ENCODE measurements at places on chromosomes 6 and 20. TPM values are rescaled to one million over a fixed set of nuclear protein-coding genes. Genes with fewer than 3 reads are reported as not detected.

The FAM83C gene
- total RNA-seq = not detected

The LGSN gene
- total RNA-seq = not detected

The PNPLA1 gene
- total RNA-seq = not detected

The SLC17A3 gene
- not detected for total RNA-seq

The LPIN3 gene
- 39.0 TPM for total RNA-seq

The POM121L2 gene
- total RNA-seq = not detected

DNA sequence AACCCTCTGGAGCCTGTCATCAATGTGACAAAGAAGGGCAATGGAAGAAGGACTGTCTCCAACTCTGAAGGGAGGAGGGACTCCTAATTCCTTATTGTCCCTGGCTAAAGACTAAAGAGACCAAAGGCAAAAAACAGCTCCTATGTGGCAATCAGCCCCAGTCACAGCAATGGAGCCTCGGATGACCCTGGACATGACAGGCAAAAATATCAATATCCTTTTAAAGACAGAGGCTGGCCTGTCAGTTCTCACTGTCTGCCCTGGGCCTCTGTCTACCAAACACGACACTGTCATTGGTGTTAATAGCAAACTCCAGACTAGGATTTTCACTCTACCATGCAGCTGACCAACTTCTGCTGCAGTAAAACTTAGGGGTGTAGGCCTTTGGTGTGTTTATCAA lies 38.0 kb upstream of the POU5F1 start:
- peak overlapping the region; percentile 50 for H3K27ac ChIP-seq
- no peak overlapping the region for H3K4me3 ChIP-seq
- H3K27me3 ChIP-seq = no peaks in the 10 kb centered on the region
- peaks cover 9% of the 10 kb centered on the region for H3K4me1 ChIP-seq

DNA sequence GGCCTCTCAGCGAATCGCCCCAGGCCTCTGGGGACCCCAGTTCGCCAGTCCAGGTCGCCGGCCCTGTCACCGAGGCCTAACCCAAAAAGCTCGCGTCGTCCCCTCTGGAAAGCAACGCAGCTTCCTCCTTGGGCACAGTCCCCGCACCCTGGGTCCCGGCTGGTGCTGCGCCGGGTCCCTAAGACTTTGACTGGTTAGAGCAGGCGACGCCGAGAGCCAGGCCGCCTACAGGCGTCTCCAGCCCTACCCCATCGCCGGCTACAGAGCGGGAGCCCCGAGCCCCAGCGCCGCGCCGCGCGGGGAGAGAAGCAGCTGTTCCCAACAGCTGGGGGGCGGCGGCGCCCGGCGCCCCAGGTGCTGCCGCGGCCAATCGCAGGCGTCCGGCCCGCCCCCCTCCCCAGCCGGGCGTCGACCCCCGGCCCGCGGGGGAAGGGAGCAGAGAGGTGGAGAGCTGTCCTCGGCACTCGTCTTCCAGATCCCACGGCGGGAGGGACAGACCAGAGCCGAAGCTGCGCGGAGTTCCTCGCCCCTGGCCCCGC lies 540 bp upstream of the RBM24 start:
- H3K4me3 ChIP-seq = peak overlapping the region; percentile 73
- no peak for DNase-seq
- H3K4me1 ChIP-seq = peaks cover 5% of the 10 kb centered on the region
- H3K36me3 ChIP-seq = no peaks in the 10 kb centered on the region
- no peaks in the 10 kb centered on the region for H3K27me3 ChIP-seq
- peak overlapping the region; percentile 16 for H3K27ac ChIP-seq

DNA sequence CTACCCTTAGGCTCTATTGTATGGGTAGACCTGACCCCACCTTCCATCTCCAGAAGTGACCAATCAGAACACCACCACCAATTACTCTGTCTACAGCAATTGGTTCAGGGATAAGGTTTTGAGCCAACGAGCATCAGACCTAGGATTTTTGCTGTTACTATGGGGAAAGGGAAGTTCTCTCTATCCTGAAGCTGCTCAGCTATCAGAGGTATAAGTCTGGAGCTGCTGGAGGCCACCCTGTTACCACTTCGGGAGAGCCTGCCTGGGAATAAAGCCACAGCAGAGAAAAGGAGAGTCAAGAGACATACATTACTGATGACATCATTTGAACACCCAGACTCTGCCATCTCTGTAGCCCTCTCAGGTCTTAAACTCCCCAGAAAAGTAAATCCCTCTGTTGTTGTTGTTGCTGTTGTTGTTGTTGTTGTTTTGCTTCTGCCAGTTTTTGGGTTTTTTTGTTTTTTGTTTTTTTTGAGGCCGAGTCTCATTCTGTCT lies 94.5 kb downstream of the PREX1 start:
- H3K27me3 ChIP-seq = no peaks in the 10 kb centered on the region
- H3K36me3 ChIP-seq = no peaks in the 10 kb centered on the region

DNA sequence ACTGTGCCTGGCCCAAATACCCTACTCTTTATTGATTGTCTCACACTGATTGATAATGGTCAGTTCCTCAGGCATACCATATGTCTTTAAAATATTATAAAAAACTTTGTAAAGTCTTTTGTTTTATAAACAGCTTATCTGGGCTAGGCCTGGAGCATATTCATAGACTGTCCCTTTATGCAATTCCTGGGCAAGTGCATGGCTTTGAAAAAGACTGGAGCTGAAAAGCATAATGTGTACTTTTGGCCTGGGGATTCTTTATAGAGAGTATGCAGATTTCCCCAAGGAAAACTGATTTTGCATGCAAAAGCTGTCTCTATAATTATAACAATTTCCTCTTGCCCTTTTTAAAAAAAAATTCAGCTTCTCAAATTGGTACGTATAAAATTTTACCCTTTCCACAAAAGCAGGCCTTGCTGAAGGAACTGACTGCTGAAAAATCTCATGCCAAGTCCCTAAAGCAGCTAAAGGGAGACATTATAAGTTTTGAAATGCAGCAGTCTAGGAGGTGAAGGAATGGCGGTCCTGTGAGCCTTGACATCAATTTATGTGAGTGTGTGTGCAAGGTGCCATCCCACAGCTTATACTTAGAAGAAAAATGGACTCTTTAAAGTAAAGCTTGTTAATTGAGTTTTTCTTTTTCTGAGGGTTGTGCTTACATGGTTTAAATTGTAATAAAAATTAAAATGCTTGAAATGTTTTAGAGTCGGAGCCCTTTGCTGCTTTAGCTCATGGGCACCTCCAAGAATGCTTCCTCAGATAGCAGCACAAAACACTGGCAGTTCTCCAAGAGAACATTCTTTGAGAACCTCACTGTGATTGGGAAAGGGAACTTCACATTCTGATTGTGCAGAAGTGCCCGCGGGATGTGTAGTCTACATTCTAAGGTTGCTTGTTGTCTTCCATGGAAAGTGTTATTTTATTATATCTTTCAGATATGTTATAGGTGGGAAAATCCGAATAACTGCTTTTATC lies 43.9 kb downstream of the PLCB4 start:
- H3K27ac ChIP-seq = no peak overlapping the region
- no peaks in the 10 kb centered on the region for H3K27me3 ChIP-seq
- DNase-seq = no peak
- H3K4me3 ChIP-seq = no peak overlapping the region

DNA sequence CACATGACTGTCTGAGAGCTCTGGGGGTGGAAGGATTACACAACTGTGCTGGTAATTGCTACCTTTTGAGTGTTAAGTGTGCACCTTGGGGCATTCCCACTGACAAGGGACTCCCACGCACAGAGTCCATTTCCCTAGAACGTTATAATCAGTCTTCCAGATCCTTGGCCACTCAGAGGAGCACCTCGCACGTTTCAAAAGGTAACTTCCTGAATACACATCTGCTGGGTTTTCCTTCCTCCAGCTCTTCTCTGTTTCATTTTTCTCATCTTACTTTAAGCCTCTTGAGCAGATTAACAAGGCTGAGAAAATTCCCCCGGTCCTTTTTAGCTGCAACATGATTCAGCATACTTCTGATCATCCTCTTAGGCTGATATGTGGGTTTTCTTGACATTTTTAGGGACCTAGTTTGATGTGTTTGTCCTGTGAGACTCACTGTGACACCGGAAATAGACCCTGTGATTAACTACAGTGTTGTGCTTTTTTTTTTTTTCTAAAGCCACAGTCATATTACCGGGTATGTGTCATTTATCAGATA lies 98.4 kb upstream of the DUSP22 start:
- H3K36me3 ChIP-seq = no peaks in the 10 kb centered on the region
- no peak overlapping the region for H3K4me3 ChIP-seq
- no peak overlapping the region for H3K27ac ChIP-seq
- no peaks in the 10 kb centered on the region for H3K27me3 ChIP-seq

DNA sequence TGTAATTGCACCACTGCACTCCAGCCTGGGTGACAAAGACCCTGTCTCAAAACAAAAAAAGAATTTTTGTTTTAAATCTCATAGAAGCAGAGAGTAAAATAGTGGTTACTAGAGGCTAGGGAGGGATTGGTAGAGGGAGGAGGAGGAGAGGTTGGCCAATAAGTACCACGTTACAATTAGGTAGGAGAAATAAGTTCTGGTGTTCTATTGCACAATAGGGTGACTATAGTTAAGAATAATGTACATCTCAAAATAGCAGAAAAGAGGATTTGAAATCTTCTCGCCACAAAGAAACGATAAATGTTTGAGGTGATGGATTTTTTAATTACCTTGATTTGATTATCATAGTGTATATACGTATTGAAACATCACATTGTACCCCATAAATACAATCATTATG lies 27.1 kb upstream of the TOP1 start:
- H3K4me3 ChIP-seq = no peak overlapping the region
- no peaks in the 10 kb centered on the region for H3K36me3 ChIP-seq
- peaks cover 15% of the 10 kb centered on the region for H3K4me1 ChIP-seq

GRCh38 chr6:73382462-73383113 lies 12.0 kb upstream of the DDX43 start:
- H3K4me1 ChIP-seq = no peaks in the 10 kb centered on the region
- H3K27ac ChIP-seq = no peak overlapping the region
- H3K36me3 ChIP-seq = no peaks in the 10 kb centered on the region
- DNase-seq = no peak
- no peaks in the 10 kb centered on the region for H3K27me3 ChIP-seq
